ENCODE measurements at places on chromosomes 7 and 10. TPM values are rescaled to one million over a fixed set of nuclear protein-coding genes. Genes with fewer than 3 reads are reported as not detected.

- H3K27me3 ChIP-seq: no peaks in the 10 kb centered on the region
- H3K4me3 ChIP-seq: no peak overlapping the region
- H3K4me1 ChIP-seq: no peaks in the 10 kb centered on the region
- H3K27ac ChIP-seq: no peak overlapping the region
- DNase-seq: no peak
Measured at GRCh38 chr7:66198956-66199355, 6.2 kb upstream of the TPST1 start.

DNA sequence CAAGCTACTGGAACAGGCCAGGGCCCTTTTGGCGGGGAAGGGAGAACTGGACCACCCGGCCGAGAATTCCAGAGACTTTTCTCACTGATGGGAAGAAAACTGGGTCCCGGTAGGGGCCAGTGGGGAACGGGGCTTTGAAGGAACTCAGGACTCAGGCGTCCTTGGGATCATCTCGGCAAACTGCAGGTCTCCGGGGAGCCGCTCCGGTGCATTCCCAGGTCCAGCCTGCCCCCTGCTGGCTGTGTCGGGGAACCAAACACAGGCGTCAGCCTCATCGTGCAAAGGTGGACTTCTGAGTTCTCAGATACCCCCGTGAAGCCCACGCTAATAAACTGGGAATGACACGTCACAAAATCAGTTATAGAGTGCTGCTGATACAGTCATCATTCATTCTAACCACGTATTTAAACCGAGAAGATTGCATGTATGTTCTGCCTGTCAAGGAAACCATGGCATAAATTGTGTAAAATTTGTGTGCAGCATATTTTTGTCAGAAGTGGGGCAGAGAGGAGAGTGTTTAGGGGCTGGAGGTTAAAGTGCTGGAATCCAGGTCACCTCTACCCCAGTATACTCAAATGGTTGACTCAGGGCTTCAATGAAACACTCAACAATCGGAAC, 76.1 kb upstream of the CPXM2 start:
- peak; percentile 93 for DNase-seq
- no peaks in the 10 kb centered on the region for H3K27me3 ChIP-seq
- H3K4me1 ChIP-seq: no peaks in the 10 kb centered on the region
- H3K4me3 ChIP-seq: no peak overlapping the region
- no peaks in the 10 kb centered on the region for H3K36me3 ChIP-seq

Gene CYP3A4
- not detected for total RNA-seq

DNA sequence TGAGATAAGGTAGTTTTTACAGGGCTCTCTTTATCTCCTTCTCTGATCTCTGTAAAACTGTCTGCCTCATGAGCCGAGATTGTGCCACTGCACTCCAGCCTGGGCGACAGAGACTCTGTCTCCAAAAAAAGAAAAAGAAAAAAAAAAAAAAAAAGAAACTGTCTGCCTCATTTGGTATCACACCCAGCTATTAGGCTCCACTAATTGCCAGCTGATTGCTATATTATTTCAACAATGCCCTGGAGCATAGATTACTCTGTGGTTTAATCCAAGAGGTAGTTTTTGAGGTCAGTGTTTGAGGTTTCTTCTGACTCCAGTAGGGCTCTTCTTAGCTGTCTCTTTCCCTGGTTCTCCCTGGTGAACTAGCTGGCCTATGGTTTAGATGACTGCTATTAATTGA, 268.1 kb upstream of the PLPP4 start:
- no peak for DNase-seq
- no peak overlapping the region for H3K27ac ChIP-seq
- no peaks in the 10 kb centered on the region for H3K27me3 ChIP-seq
- H3K36me3 ChIP-seq: no peaks in the 10 kb centered on the region
- no peaks in the 10 kb centered on the region for H3K4me1 ChIP-seq

Gene CCDC172
- not detected for total RNA-seq

DNA sequence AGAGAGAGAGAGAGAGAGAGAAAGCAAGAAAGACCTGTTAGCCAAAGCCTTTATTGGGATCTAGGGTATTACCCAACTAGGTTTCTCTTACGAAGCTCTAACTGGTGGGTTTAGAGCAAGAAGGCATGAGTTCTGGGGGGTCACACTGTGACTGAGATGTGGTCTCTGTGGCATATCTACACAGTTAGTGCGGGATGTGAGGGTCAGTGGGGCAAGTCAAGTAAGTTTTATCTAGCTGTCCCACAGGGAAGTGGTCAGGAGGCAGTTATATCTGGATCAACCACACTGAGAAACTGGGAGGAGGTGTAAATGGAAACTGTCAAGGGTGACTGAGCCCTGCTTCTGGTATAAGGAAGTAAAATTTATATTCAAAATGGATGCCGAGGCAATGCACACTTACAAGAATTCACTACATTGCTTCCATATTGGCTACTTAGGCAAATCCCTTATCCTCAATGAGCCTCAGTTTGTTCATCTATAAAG, 331.6 kb upstream of the HPS1 start:
- peaks cover 2% of the 10 kb centered on the region for H3K4me1 ChIP-seq
- H3K27me3 ChIP-seq: no peaks in the 10 kb centered on the region
- H3K4me3 ChIP-seq: no peak overlapping the region
- no peak for DNase-seq
- H3K36me3 ChIP-seq: no peaks in the 10 kb centered on the region

GRCh38 chr7:18132811-18133210, 105.2 kb upstream of the PRPS1L1 start:
- no peak overlapping the region for H3K4me3 ChIP-seq
- H3K27ac ChIP-seq: no peak overlapping the region
- no peaks in the 10 kb centered on the region for H3K27me3 ChIP-seq
- DNase-seq: no peak

- H3K4me1 ChIP-seq: no peaks in the 10 kb centered on the region
- DNase-seq: no peak
- no peaks in the 10 kb centered on the region for H3K27me3 ChIP-seq
- H3K4me3 ChIP-seq: no peak overlapping the region
Measured at GRCh38 chr7:69738396-69738951, 140.2 kb downstream of the AUTS2 start.

DNA sequence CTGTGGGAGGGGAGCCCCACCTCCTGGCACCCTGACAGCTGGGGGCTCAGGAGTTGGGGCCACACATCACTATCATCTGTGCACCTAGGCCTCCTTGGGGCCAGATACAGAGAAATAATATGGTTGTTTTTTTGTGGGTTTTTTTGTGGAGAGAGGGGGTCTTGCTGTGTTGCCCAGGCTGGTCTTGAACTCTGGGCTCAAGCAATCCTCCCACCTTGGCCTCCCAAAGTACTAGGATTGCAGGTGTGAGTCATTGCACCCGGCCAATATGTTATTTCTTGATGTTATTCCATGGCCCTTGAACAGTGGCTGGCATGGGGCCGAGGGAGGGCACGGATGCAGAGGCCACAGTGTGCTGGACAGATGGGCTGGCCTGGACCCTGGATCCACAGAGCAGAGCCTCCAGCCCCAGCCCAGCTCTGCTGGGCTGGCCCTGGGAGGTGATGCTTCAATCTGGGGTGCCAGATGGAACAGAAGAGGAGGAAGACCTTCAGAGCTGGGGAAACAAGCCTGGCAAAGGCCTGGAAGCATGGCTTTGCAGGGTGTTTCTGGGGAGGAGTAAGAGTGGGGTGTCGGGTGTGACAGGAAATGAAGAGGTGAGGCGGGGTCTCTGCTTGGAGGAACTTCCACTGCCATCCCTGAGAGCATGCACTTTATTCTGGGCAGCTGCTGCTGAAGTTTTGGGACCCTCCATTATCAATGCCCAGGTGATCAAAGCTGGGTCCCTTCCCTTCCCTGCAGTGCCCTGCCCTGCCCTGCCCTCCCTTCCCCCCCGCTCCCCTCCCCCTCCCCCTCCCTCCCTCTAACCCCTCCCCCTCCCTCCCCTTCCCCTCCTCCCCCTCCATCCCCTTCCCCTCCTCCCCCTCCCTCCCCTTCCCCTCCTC, 3.7 kb upstream of the FZD9 start:
- H3K4me1 ChIP-seq: no peaks in the 10 kb centered on the region
- no peak overlapping the region for H3K27ac ChIP-seq
- no peak overlapping the region for H3K4me3 ChIP-seq
- no peaks in the 10 kb centered on the region for H3K36me3 ChIP-seq
- no peak for DNase-seq

Gene AKR1C4
- not detected for total RNA-seq

DNA sequence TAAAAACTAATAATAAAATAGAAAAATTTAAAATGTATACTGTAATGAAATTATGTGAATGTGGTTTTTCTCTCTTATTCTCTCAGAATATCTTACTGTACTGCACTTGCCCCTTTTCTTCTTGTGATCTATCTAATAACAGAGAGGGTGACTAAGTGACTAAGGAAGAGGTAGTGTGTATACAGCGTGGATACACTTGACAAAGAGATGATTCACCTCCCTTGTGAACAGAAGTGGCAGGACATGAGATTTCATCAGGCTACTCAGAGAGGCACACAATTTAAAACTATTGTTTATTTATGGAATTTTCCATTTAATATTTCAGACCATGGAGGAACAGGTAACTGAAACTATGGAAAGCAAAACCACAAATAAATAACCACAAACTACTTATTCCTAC, 806.6 kb upstream of the GHITM start:
- H3K4me3 ChIP-seq: no peak overlapping the region
- H3K27ac ChIP-seq: no peak overlapping the region
- no peak for DNase-seq
- H3K27me3 ChIP-seq: no peaks in the 10 kb centered on the region
- H3K4me1 ChIP-seq: no peaks in the 10 kb centered on the region

DNA sequence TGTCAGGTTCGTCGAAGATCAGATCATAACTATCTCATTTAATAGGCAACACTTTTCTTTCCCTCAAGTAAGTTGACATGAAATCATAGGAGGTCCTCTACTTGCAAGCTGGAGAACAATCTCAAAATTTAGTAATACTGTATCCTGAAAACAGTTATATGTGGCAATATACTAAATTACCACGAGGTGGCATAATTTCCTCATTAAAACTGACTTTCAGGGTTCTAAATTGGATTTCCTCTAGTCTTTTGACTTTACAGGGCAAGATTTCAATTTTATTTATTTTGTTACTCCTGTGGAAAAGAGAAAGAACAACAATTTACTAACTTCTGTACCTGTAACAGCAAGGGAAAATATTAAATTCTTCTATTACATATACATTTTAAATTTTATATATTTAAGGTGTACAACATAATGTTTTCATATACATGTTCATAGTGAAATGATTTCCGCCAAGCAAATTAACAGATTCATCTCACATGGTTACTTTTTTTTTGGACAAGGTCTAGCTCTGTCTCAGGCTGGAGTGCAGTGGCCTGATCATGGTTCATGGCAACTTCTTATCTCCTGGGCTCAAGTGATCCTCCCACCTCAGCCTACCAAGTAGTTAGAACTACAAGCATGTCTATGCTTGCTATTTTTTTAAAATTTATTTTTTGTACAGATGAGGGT, 53.4 kb upstream of the CYP2C18 start:
- H3K27me3 ChIP-seq: no peaks in the 10 kb centered on the region
- no peaks in the 10 kb centered on the region for H3K36me3 ChIP-seq
- no peak overlapping the region for H3K27ac ChIP-seq

- no peak overlapping the region for H3K27ac ChIP-seq
- DNase-seq: no peak
- no peak overlapping the region for H3K4me3 ChIP-seq
- H3K36me3 ChIP-seq: no peaks in the 10 kb centered on the region
- H3K27me3 ChIP-seq: no peaks in the 10 kb centered on the region
Measured at GRCh38 chr10:93245779-93246178, 172.1 kb downstream of the CYP26A1 start.

- DNase-seq: no peak
- peaks cover 6% of the 10 kb centered on the region for H3K36me3 ChIP-seq
- H3K4me1 ChIP-seq: no peaks in the 10 kb centered on the region
- H3K4me3 ChIP-seq: no peak overlapping the region
- H3K27me3 ChIP-seq: no peaks in the 10 kb centered on the region
- H3K27ac ChIP-seq: no peak overlapping the region
Measured at GRCh38 chr7:117203205-117203604, 119.7 kb downstream of the WNT2 start.

Gene FASTK
- total RNA-seq: 56.6 TPM
